ENCODE measurements at places on chromosomes 2 and 18.

DNA sequence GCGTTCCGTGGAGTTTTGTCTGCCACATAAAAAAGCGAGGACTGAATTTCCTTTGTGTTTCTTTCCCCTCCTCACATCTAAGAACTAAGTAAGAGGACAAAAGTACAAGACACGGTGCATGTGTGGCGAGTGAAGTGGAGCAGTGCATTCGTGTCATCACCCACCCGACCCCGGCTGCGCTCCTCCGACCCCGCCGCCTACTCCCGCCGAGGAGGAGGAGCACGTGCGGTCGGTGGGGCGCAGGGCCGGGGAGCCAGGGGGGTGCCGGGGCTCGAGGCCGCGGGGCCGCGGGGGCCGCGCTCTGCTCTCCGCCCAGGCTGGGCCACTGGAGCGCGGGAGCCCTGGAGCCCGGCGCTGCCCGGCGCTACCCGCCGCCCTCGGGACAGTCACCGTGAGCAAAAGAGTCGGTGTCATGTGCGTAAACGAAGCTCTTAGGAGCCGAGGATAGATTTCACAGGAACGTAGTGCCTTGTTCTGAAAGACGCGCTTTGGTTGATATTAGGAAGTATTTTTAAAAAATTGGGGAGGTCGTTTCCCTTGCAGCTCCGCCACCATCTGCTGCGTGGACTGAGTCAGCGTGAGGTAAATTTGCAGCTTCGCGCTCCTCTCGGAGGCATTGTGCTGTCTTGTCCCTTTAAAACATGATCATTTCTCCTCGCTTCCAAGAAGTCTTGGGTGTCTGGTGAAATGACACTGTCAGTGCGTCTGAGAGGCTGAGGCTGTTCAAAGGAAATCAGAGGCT, 11.0 kb downstream of the TBR1 start:
- peak; percentile 41 for DNase-seq

DNA sequence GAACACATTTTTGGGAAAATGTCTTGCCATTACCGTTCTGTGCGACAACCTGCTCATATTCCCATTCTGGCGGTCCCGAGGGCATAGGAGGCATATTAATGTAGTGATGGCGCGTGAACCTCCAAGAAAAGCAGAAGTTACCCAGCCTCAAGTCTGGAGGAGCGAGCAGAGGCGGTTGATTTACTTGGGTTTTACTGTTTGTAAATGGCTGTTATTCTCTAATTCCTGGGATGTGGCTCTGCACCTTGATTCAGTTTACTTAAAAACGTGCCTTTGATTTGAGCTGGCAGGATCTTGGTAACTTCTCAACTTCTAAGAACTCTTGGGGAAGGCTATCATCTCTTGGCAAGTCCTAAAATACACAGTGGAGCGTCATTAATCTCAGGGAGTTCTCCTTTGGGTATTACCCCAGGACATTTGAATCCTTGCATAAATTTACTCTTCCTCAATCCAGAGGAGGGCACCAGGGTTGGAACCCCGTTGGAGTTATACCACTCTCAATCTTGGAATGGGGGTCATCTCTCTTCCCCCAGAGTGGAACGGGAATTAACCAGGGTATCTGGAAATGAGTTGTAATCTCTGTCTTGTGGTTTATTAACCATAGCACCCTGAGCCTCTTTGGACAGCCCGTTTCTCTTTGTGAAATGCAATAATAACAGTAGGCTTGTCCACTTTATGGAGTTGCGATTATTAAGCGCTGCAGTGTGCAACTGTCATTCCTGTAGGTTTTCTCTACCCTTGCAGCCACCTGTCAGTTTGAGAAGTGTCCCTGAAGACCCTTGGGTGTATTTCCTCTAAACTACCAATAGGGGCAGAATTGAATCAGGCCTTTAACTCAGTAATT, 2.1 kb downstream of the HK2 start:
- peak; percentile 70 for DNase-seq

DNA sequence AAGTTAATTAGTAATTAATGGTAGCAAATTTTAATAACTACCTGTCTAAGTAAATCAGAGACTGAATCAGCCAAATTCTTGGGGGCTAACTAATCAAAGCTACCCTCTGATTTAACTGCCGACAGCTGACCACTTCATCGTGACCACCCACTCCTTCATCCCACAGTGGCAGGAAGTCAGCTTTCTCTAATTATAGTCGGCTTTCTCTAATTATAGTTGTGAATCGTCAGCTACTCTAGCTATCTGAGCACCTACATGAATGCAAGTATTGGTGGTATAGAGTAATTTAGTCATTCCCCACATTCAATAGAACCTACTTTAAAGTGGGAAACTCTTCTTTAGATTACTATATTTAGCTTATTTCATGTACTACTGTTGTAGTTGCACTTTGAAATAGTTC, 185.5 kb downstream of the PTGR3 start:
- no peak for DNase-seq

DNA sequence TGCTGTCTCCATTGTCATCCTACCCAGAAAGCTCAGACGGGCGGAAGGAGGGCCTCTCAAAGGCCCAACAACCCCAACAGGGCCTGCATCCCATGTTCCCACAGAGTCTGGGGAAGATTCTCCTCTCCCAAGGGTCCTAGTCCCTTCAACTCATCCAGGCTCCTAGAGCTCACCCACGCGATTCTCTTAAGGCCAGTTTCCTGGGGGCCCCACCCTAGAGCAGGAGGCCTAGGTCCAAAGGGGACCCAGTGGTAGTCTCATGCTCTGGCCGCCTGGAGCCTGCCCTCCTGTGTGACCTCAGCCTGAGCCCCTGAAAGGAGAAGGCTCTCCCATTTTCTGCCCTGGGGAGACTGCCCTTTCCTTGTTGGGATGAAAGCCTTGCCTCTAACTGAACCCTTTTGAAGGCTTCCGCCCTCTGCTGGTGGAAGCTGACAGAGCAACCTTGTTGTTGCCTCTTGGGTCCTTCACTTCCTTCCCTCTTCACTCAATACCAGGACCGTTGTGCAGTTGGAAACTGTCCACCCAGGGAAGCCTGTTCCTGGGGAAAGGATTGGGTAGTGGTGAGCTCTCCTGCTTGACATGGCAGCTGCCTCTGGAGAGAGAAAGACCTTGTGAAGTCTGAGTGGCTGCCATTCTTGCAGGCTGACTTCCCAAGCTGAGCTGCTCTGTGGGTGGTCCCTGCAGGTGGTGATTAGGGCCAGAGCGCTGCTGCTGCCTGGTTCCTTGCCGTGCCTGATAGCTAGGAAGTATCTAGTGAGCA, 86.0 kb upstream of the ALPP start:
- DNase-seq: peak; percentile 82

GRCh38 chr2:1563084-1563857, 150.0 kb downstream of the TPO start:
- no peak for DNase-seq

DNA sequence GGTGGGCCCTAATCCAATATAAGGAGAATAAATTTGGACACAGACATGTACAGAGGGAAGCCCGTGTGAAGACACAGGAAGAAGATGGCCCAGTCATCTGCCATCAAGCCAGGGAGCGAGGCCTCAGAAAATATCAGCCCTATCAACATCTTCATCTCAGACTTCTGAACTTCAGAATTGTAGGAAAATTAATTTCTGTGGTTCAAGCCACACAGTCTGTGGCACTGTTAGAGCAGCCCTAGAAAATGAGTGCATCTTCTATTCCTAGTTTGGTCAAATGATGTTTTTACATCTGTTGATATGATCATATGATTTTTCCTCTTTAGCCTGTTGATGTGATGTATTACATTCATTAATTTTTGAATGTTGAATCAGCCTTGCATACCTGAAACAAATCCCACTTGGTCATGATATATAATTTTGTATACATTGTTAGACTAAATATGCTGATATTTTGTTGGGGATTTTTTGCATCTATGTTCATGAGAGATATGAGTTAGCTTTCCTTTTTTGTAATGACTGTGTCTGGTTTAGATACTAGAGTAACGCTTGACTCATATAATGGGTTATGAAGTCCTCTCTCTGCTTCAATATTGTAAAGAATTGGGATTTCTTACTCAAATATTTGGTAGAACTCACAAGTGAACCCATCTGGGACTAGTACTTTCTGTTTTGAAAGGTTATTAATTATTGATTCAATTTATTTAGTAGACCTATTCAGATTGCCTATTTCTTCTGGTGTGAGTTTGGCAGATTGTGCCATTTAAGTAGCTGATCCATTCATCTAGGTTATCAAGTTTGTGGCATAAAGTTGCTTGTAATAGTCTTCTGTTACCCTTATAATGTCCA, 451.4 kb downstream of the EIPR1 start:
- no peak for DNase-seq

GRCh38 chr2:185384822-185385560, 353.6 kb upstream of the FSIP2 start:
- no peak for DNase-seq

GRCh38 chr2:240465765-240466578, 30.5 kb downstream of the GPC1 start:
- no peak for DNase-seq

- DNase-seq: no peak
Measured at GRCh38 chr2:178632729-178633128, 152.5 kb downstream of the PLEKHA3 start.

DNA sequence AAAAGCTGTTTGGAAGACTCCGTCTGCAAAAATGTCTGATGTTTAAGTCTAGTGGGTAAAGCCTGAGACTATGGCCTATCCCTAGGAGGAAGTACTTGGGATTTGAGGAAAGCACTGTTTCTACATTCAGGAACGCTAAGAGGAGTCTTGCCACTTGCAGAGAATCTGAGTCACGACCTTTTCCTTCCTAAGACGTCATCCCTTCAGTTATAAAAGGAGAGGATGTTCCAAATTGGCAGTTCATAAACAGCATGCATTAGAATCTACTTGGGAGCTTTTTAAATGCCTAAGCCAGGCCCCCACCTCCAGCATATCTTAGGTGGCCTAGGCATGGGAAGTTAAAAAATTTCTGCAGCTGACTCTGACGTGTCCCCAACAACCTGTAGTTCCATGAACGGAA, 125.9 kb downstream of the TTC32 start:
- no peak for DNase-seq

GRCh38 chr2:152867397-152867796, 149.0 kb downstream of the ARL6IP6 start:
- no peak for DNase-seq

DNA sequence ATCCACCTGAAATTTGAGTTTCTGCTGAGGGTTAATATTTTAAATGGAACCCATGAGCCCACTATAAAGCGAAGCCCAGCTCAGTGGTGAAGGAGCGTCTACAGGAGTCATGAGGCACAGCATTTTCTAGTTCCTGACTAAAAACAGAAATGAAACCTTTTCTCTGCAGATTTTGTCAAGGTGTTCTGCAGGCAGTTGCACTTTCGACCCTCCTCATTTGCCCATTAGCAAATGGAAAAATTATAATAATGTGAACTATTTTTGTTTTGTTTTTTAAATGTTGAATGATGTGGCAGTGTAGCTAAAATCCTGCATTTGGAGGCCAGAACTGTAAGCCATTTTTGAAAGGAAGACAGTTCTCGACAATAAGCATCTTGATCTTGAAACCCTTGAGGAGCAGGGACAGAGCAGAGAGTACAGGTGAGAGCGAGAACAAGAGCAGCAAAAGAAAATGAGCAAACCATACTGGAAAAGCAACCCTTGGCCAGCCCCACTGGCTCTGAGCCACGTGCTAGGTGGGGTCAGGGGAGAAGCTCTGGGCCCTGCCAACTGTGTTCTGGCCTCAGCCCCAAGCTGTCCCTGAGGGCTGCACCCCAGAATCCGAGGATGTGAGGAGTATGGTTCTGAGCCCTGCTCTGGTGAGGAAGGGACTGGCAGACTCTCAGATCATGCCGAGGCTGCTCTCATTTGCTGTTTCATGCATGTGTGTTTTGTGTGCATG, 26.4 kb upstream of the COPS8 start:
- no peak for DNase-seq

GRCh38 chr18:13726972-13727331, 479 bp downstream of the RNMT start:
- DNase-seq: no peak

DNA sequence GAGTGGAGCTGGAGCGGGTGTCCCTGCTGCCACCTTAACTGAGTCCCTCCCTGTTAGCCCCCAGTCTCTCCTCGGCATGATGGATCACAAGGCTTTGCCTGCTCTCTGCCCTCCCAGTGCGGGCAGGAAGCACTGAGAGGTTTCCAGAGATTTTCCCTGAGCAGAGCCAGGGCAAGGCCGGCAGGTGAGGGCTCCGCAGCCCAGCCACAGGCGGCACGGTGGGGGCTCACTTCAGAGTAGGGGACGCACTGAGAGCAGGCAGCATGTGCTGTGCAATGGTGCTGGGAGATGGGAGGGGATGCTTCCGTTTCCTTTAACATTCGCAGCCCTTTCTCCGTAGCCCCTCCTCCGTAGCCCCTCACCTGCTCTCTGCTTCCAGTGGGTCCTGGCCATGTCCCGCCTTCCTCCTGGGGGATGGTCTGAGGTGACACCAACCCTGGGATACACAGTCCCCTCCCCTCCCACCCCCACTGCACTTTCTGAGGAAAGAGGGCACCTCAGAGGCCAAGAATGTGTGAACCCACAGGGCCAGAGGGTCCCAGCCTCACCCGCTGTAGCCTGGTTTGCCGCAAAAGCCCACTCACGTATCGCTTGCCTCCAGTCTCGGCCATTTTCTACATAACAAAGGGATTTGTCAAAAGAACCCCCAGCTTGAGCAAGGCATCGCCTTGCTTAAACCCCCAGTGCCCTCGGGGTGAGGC, 10.7 kb downstream of the KCNF1 start:
- DNase-seq: no peak

DNA sequence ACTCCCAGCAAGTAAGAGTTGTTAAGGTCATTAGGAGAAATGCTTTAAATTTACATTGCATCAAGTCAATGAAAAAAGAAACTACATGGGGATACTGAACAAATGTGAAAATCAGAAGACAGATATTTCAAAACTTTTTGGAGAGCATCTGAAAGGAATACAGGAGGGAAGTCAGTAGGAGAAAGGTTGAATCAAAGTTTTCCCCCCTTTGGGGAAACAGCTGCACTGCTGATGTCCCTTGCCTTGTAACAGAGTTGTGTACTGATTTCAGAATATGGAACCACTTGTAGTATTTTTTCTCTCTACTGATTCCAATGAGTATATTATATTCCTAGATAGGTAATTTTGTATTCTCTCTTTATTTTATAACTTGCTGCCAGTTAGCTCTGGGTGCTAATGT, 592.5 kb upstream of the ZEB2 start:
- no peak for DNase-seq

DNA sequence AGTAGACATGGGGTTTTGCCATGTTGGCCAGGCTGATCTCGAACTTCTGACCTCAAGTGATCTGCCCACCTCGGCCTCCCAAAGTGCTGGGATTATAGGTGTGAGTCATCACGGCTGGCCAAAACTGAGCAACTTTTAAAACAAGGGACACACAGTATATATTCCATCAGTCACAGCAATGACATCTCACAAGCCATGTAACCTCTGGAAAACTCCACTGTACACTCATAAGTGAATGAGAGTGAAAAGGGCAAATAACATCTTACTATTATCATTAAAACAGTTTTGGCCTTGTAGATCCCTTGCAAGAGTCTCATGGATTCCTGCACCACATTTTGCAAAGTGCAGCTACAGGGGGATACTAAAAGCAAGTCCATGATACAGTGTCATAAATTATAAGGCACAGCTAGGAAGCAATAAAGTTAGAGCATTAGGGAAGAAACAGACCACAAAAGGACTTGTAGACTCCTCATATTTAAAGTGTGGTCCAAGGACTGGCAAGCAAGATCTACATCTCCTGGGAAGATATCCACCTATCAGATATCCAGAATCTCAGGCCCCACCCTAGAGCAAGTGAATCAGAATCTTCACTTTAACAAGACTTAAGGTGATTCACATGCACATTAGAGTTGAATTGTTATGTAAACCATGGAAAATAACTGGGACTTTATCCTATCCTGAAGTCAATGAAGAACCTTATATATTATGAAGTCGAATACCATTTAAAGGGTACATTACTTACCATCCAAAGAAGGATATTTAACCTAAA, 5.7 kb downstream of the SMC6 start:
- DNase-seq: no peak

Measured in suppressor macrophage treated with lipopolysaccharide for 1 hour (primary cell).